K562 (cell line): ENCODE measurements at places on chromosomes 12 and 14.

DNA sequence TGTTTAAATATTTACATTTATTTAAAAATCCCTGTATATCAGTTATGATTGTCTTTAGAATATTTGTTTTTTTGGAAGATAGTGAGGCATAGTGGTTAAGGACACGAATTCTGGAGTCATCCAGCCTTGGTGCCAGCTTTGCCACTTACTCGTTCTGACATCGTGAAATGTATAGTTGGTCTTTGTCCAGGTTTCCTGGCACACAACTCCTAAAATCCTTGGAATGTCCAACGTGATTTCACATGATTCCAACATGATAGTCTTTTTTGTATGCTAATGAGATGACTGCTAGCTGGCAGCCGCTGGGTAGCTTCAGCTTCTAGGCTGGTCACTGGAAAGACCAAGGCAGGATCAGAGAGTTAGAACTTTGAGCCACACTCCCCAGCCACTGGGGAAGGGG, 64.8 kb downstream of the PRICKLE1 start:
- no peak for DNase-seq

DNA sequence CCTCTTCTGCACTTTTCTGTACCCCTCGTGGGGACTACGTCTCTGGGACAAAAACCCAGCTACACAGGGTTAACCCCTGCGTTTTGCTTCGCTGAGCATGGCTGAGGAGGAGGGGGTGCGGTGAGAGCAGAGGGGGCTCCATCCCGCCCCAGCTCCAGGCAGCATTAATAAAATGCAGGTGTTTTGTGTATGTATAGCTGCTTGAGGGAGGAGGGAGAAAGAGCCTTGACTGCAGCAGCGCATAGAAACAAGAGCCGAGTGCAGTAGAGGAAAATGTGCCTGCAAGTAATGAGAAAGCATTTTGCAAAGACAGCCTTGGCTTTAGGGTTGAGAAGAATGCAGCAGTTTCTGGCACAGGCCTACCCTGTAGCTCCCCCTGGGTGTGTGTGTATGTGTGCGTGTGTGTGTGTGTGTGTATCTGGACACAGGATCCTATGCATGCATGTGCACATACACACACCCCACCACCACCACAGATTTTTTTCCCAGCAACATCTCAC, 103.9 kb downstream of the ZFP36L1 start:
- DNase-seq = no peak

GRCh38 chr12:27807063-27807703, 27.1 kb upstream of the MANSC4 start:
- no peak for DNase-seq

- no peak for DNase-seq
Observed at GRCh38 chr12:44581642-44582242, 294.4 kb downstream of the NELL2 start.

- no peak for DNase-seq
Observed at GRCh38 chr12:130357241-130357640, 19.6 kb downstream of the PIWIL1 start.

DNA sequence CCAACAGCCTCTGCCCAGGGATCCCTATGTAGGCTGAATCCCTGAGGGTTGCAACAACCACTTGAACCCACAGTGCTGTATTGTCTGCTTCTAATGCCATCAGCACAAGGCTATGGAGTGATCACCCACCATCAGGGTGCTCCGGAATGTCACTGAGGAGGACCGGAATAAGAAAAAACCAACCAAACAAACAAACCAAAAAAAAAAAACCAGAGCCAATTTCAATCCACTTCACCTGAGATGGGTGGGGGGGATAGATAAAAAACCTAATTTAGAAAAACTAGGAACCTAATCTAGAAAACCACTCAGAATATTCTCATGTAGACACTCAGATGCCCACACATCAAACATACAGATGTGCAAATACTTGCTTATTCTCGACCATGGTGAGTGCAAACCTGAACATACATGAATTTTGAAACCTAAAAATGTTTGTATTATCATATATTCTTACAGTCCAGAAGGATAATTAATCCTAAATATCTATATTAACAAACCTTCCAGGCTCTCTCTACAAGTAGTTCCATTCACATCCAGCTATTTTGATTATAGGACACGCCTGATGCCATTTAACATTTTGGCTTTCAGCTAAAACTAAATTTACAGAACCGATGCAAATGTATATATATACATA, 3.7 kb downstream of the TBX5 start:
- no peak for DNase-seq

GRCh38 chr12:105107171-105107493, 399 bp upstream of the WASHC4 start:
- peak; percentile 54 for DNase-seq
